ENCODE measurements at places on chromosomes 6 and 20.

DNA sequence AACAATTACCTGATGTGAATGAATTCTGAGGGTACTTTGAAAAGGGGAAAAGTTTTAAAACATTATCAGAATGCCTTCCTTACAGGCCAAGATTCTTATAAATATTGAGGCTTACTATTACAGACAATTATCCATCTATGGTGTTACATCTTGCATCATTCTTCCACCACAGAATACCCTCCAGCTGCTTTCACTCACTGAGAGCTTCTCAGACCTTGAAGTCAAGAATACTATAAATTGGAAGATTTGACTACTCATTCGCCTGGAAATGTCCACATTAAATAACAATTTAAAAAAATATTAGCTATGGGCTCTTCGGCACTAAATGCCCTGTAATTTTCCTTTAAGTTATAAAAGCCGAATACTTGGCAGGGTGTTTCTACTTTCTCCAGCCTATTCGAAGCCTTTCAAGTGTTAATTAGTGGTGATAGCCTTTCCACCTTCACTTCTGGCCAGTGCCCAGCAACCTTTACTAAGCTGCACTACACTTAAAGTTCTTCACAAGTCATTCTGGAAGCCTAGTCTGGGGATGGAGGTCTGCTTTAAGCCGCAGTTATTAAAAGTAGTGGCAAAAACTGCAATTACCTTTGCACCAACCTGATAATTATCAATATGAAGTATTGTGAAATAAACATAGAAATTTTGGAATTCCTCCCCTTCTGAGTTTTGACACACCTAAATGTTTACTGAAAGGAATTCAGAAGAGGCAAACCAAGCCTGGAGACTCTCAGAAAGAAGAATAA is 100.9 kb downstream of the BMP5 start:
- no peak for DNase-seq

DNA sequence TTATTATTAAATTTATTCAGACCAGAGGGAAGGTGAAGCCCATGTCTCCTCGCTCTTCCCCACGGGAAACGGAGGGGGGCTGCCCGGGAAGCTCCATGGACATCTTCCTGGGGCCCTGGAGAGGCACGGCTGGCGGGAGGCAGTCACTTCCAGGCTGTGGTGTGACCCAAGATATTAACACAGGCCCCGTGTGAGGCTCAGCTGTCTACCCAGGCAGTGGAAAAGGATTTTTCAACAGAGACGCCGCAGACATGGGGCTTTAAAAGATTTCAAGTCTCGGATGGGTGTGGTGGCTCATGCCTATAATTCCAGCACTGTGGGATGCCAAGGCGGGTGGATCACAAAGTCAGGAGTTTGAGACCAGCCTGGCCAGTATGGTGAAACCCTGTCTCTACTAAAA is 117.9 kb downstream of the ERMARD start:
- DNase-seq: no peak

DNA sequence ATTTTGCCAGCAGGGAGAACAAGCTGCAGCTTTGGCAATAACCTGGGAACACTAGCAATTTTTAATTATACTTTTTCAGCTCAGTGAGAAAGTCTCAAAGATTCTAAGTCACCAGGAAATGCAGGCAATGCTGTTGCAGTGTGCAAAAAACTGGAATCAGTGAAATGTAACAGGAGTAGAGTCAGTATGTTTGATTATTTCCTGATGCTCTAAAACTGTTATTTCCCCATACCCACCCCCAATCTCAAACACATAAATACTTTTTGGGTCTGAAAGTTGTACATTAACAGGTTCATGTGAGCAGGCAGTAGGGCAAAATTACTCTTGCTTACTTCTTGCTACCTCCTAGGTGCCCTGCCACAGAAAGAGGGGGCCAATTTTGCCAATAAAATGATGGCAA is 65.4 kb upstream of the BEND6 start:
- DNase-seq: no peak

- DNase-seq: peak; percentile 7
Observed at GRCh38 chr6:165662749-165663376, at the start of gene PDE10A. Gene PDE10A (minus strand): TSS chr6:165663241. CDS start chr6:165662811, 430 bp downstream.

DNA sequence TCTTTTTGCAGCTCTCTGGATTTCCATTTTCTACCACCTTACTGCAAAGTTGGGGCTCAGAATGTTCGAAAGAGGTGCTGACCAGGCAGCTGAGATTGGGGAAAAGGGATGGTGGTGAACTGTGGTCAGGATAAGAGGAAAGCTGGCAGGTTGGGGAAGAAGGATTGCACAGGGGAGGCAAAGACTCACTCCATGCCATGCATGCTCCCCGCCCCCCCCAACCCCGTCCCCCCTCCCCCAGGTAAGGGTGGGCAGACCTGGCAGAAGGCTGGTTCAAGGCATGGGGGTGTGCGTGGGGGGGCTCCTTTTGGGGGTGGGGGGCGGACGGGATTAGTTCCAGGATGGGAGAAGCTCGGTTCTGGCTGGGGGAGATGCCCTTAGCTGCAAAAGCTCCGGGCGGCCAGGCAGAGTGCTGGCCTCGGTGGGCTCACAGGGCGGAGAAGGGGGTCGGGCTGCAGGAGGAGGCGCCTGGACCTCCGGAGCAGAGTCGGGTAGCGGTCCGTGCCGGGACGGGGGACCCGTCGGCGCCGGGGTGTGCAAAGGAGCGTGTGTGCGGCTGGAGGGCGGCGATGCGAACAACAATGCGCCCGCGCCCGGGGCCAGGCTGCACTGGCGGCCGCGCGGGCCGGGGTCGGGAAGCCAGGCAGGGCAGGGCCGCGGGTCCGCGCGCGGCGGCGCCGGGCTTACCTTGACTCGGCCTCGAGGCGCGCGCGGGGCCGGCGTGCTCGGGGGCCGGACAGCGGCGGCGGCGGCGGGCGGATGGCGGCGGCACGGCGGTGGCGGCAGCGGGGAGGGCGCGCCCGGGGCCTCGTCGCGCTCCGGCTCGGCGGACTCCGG is 880 bp downstream of the ADNP start:
- DNase-seq: peak; percentile 35

GRCh38 chr6:47308198-47308517 is 1.5 kb downstream of the TNFRSF21 start:
- no peak for DNase-seq

DNA sequence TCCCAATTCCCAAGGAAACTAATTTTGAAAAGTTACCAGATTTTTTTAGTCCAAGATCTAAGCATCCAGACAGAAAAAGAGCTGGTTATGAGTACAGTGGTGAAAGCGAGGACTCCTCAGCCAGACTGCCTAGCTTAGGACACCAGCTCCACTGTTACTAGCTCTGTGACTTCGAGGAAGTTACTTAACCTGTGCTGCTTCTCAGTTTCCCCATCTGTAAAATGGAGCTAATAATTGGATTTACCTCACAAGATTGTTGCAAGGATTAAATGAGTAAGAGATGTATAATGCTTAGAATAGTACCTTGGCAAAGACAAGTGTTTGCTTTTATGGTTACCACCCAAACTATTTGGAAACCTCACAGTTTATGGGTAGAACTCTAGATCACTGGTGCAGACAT is 1.1 kb downstream of the NT5DC1 start:
- DNase-seq: no peak

- no peak for DNase-seq
Observed at GRCh38 chr20:38842026-38842425, 36.5 kb downstream of the PPP1R16B start.

DNA sequence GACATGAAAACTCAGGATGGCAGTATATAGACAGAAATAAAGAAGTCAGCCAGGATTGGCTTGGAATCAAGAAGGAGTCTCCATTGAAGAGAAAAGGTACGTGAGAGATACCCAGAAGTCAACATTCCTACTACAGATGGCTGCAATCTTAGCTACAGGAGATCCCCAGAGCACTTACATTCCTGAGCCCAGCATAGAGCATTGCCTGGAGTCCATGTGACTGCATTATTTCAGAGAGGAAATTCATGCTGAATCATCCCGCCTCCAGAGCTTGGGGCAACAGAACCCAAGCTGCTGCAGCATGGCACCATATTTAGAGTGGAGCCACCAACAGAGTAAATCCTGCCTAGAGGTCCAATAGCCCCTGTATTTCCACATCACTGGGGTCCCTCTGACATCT is 125.0 kb upstream of the GRIK2 start:
- DNase-seq: no peak

- DNase-seq: no peak
Observed at GRCh38 chr6:1477432-1478090, 88.2 kb downstream of the FOXF2 start.

DNA sequence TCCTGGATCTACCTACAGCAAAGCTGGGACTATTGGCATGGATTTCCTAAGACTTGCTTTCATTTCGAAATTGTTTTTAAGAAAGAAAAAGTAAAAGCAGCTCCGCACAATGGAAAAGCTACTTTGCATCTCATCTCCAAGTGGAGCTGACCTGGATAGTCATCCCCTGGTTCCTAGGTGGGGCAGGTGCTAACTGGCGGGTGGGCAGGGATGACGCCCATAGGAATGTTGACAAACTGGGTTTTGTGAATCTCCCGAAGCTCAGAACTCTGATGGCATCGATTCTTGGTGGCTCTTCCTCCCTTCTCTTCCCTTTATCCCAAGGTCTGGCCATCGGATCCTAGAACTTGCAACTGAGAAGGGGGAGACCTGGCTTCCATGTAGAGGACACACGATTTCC is 12.4 kb upstream of the EZR start:
- DNase-seq: no peak

GRCh38 chr6:34412016-34412415 is 13.9 kb downstream of the RPS10 start:
- DNase-seq: no peak

GRCh38 chr20:24935766-24936525 is 13.1 kb upstream of the CST7 start:
- no peak for DNase-seq

GRCh38 chr6:63734923-63735322 is 99.3 kb downstream of the PHF3 start:
- DNase-seq: no peak

- DNase-seq: no peak
Observed at GRCh38 chr6:43491750-43492661, 14.6 kb downstream of the TJAP1 start.

GRCh38 chr20:44900231-44900854 is 9.5 kb upstream of the PABPC1L start:
- no peak for DNase-seq

GRCh38 chr6:137542713-137543112 is 48.5 kb upstream of the OLIG3 start:
- DNase-seq: no peak

DNA sequence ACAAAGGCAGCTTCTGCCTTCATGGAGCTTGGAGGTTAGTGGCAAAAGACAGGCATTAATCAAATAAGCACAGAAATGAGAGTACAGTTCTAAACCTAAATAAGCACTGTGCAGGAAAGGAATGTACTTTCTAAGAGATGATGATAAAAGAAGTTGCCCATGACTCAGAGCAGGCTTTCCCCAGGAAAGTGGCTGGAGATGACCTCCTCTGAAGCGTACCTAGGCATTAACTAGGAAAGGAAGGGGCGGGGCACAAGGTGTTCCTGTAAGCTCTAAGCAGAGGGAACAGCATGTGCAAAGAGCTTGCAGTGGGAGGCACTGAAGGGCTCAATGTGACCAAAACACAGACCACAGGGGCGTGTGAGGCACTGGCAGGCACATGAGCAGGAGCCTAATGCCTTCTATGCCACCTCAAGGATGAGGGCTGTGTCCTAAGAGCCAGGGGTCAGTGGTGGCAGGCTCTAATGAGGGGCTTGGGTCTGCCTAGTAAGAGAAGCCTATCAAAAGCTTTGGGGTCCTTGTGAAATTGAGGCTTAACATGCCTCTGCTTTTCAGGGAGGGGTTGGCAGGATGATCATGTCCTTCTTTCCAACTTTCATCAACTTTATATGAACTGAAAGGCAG is 4.9 kb downstream of the SSTR4 start:
- DNase-seq: no peak

DNA sequence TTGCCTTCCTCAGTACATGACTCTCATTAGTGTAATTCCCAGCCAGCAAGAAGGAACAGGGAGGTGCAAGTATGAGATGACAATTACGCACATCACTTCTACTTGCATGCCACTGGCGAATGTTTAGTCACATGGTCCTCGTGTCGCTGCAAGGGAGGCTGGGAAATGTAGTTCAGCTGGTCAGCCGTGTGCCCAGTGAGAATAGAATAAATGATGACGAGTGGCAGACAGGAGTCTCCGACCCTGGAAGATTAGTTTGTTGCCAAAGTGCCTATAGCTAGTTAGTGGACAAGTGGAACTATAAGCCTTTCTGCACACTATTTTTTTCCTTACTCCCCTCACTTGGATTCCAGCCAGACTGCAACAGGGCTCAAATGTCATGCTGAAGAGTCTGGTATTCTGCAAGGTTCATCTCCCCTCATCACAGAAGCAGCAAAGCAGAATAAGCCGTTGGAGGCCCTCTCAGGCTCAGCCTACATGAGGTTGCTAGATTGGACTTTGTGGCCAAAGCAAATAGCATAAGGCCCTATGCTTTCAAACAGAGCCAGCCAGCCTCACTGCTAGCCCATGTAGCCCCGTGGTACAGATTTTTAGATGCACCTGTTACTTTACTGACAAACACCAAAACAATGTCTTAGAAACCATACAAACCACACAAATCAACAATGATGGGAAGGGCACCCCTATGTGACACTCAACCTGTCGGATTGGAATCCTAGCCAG is 9.7 kb downstream of the LINC00237 start:
- no peak for DNase-seq

- no peak for DNase-seq
Observed at GRCh38 chr6:144581812-144582537, 296.8 kb downstream of the UTRN start.
